ENCODE measurements at places on chromosomes 1 and 21. TPM values are rescaled to one million over a fixed set of nuclear protein-coding genes. Genes with fewer than 3 reads are reported as not detected.

Gene VHLL
- total RNA-seq: not detected

Gene KRTAP7-1
- total RNA-seq: not detected

Gene NCAM2
- total RNA-seq: under 0.01 TPM

DNA sequence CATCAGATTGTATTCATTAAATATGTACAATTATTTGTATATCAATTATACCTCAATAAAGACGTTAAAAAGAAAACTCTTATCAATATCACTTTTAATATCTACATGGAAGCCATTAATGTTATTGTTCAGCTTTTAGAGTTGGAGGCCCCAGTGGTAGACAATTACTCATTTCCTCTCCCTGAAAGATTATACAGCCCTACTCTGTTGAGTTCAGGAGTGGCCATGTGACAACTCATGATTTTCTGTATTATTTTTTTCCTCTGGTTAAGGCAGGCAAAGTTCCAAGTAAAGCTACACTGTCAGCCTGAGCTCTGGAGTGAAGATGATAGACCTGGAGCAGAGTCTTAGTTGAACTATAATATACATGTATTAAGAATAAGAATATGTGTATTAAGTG is 247.9 kb upstream of the B3GALT2 start:
- no peak for DNase-seq

- no peak for DNase-seq
Observed at GRCh38 chr1:47572731-47573430, 135.0 kb downstream of the FOXD2 start.

DNA sequence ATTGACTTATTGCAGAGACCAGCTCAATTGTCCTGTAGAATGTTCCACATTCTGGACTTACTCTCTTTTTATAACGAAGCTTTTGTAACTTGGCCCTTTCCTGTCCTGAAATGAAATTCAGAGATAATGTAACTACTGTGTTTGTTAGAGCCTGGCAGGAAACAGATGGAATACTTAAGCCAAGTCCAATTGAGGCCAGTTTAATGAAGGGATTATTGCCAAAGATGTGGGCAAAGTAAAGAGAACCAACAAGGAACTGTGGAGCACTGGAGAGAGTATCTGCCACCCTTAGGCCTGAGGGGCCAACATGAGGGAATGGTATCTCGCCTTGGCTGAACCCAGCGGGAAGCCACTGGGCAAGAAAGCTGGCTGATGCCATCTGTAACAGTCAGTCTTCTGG is 32.9 kb downstream of the MFSD2A start:
- DNase-seq: no peak

- DNase-seq: no peak
Observed at GRCh38 chr1:217389895-217390294, 241.0 kb downstream of the GPATCH2 start.

- DNase-seq: no peak
Observed at GRCh38 chr1:36529769-36530260, 47.1 kb upstream of the CSF3R start.

GRCh38 chr1:160522622-160523345 is at the start of gene SLAMF6:
Gene SLAMF6 (minus strand): TSS chr1:160523255. CDS start chr1:160523192, 63 bp downstream.
- DNase-seq: no peak

DNA sequence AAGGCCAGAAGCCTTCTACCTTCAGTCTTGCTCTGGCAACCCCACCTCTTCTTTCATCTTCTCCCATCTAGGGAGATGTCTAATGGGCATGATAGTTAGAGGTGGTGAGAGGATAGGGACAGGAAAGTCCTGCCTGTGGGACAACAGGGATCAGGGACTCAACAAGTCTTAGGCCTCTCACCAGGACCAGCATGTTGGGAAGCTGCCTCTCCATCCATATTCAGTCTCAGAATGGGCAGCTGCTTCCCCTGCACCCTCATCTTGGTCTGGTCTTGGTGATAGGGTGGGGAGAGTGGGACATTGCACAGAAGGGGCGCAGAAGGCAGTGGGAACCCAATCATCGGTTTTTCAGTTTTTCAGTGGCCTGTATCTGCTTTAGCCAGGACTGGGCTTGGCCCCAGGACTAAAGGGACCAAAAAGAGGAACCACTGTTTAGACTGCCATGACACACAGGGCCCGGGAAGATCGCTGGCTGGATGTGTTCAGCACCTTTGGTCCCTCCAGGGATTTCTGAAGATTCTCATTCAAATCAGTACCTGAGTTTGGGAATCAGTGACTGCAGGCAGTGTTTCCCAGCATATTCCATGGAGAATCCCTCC is 12.7 kb downstream of the RHEX start:
- DNase-seq: no peak

GRCh38 chr1:198187973-198188588 is 31.3 kb downstream of the NEK7 start:
- DNase-seq: no peak

DNA sequence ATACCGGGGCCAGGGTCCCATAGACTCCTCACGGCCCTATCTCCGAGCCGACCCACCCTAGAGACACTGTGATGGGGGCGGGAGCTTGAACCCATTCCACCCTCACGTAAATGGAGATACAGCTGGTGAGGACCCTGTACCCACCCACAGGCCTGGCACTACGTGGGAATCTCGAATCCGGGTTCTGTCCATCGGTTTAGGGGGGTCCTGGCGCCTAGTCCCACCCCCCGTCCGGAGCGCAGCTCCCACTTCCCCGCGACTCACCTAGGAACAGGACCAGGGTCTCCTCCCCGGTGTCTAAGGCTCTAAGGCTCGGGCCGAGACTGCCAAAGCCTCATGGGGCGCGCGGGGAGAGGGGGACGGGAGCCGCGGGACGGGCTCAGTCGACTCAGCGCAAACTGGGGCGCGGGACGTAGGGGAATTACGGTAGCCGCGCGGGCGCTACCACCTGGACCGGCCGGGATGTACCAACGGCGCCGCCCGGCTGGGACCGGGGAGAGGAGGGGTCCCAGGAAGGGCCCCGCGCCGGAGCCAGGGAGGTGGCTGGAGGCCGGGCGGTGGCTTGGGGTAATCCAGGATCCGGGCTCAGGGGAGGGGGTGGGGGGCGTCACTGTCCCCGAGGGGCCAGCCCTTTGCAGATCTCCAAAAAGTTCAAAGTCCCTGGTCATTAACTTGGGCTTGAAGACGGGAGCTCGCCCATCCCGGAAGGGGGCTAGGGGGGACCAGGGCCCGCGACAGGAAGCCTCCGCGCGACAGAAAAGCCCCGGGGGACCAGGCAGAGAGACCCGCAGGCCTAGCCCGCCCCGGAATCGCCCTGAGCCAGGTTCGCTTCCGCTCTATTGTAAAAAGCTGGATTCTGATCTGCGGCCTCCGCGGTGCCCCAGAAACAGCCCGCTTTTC is 1.0 kb downstream of the PLEKHG5 start:
- no peak for DNase-seq

DNA sequence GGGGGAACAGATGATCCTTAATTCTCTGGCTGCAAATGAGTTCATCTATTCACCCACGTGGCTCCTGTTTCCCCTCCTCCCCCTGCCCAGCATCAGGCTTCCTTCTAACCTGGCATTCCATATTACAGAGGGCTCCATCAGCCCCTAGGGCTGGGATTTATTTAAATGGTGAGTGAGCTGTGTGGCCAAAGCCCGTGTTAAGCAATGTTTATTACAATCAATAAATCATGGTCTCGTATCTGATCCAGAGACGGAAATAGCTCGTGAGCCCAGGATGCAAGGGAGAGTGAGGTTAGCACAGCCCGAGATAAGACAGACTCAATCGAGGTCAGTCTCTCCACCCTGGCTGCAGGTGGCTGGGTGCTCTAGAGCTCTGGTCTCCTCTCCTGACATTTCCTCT is 43.1 kb upstream of the IGSF21 start:
- DNase-seq: no peak

GRCh38 chr1:162166917-162167615 is 97.6 kb downstream of the NOS1AP start:
- DNase-seq: no peak

GRCh38 chr21:45423968-45424853 is 19.2 kb downstream of the COL18A1 start:
- no peak for DNase-seq

- no peak for DNase-seq
Observed at GRCh38 chr1:100629391-100629790, 90.2 kb upstream of the VCAM1 start.

GRCh38 chr1:205095422-205095821 is 11.2 kb upstream of the TMEM81 start:
- no peak for DNase-seq
